ENCODE measurements at places on chromosomes 1 and 21. TPM values are rescaled to one million over a fixed set of nuclear protein-coding genes. Genes with fewer than 3 reads are reported as not detected.

Gene CAPN9
- 8.7 TPM for total RNA-seq

Gene FMO4
- total RNA-seq, result 4.5 TPM

Gene SPRR2E
- not detected for total RNA-seq

Gene CFHR2
- total RNA-seq, result not detected

Gene C1orf185
- not detected for total RNA-seq

Gene FBXO28
- 33.5 TPM for total RNA-seq

Gene CADM3
- 7.1 TPM for total RNA-seq

Gene ECE1
- 217 TPM for total RNA-seq

Gene MSH4
- total RNA-seq, result 0.55 TPM

Gene FMO2
- total RNA-seq, result not detected

Gene DCST1
- total RNA-seq, result not detected

Gene TIAM1
- 36.8 TPM for total RNA-seq

Gene PLA2G4A
- 1.00 TPM for total RNA-seq

Gene SIK1
- total RNA-seq, result 8.1 TPM

Gene SSU72
- total RNA-seq, result 118 TPM

Gene OR2T29
- not detected for total RNA-seq

Gene PRMT6
- 29.0 TPM for total RNA-seq

Gene FAM110D
- total RNA-seq, result 0.33 TPM

Gene PTPRF
- total RNA-seq, result 520 TPM

Gene NR1I3
- total RNA-seq, result not detected

Gene PCP4L1
- total RNA-seq, result 1.1 TPM

Gene FCRL2
- not detected for total RNA-seq

Gene ATP5PF
- total RNA-seq, result 138 TPM

Gene LEMD1
- total RNA-seq, result 15.2 TPM

Gene S100A6
- 12.5 TPM for total RNA-seq

Gene ZMYM4
- total RNA-seq, result 95.8 TPM

Gene B4GALT2
- 61.7 TPM for total RNA-seq

Gene EDN2
- total RNA-seq, result not detected

Gene DDAH1
- 33.4 TPM for total RNA-seq

Gene MRPL39
- 29.9 TPM for total RNA-seq

Gene TM2D1
- 37.7 TPM for total RNA-seq

Gene TTC4
- total RNA-seq, result 22.6 TPM

Gene SPRR2B
- total RNA-seq, result not detected

Gene C4BPA
- not detected for total RNA-seq

Gene IL23R
- total RNA-seq, result not detected

Gene KIF17
- total RNA-seq, result 1.1 TPM

Data from progenitor cell of endocrine pancreas (in vitro differentiated cells).